Small intestine (tissue), 16 donors: ENCODE measurements at places on chromosomes 2 and 18. TPM values are rescaled to one million over a fixed set of nuclear protein-coding genes. Genes with fewer than 3 reads are reported as not detected.

The MLPH gene
- polyA plus RNA-seq, result 18.8 TPM

The FAM124B gene
- not detected for polyA plus RNA-seq

The C2orf72 gene
- polyA plus RNA-seq, result 69.4 TPM

GRCh38 chr18:77807650-77808049 is 558.0 kb downstream of the GALR1 start:
- DNase-seq, result no peak

GRCh38 chr2:164554487-164554886 is 66.8 kb downstream of the GRB14 start:
- no peak for DNase-seq

DNA sequence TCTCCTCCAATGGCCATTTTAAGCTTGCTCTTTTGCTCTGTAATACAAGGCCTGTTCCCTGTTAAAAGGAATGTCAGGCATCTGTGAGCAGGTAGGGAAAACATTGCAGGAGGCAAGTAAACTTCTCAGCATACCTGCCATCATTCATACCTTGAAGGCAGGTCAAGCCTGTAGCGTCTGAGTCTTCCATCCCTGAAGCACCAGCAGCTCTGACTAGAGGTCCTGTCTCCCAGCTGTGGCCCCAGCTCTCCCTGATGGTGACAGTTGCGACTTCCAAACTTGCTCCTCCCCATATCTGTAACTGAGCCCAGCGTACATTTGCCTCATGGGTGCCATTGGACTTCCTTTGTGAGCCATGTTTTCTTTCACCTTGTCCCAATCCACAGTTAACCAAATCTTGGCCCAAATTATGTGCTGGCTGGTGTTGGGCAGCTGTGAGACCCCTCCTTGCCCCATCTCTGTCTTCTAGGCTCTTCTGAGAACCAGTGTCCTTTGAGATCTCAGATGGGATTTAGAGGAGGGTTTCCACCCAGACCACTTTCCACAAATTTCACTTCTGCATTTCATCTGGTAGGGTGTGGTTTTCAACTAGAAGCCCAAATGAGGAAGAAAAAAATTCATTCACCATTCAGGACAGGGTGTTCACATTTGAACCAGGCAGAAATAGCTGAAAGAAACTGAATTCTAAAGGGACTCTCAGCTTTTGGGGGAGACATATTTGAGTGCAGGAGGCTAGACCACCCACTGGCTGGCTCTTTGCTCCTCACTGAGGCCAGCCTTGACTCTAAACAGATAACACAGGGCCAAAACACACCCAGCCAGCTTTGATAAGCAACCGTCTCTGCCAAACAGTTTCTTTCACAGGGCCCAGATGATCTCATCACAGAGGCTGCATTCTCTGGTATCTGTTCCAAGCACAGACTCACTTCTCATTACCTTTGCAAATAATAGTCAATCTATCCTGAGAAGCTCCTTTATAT is 66.4 kb upstream of the MSH2 start:
- peak; percentile 71 for DNase-seq

- peak; percentile 79 for DNase-seq
These were observed 5.2 kb upstream of the FHL2 start for GRCh38 chr2:105403783-105404698.

DNA sequence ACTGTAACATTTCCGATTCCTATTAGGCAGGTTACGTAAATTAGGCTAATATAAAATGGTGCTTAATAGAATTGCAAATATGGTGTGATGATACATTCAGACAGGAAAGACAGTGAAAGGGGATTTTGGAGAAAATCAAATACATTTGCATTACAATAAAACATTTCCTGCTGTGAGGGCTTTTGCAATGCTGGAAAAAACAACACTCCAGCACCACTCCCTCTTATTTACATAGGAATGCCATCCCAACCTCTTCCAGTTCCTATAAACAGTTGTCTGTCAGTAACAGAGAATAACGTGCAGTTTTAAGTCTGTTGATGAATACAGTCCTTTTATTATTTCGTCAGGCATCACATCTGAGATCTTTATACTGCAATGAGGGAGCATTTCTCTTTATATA is 298.8 kb upstream of the FANCL start:
- DNase-seq, result no peak
